ENCODE measurements at places on chromosomes 1 and 21.

DNA sequence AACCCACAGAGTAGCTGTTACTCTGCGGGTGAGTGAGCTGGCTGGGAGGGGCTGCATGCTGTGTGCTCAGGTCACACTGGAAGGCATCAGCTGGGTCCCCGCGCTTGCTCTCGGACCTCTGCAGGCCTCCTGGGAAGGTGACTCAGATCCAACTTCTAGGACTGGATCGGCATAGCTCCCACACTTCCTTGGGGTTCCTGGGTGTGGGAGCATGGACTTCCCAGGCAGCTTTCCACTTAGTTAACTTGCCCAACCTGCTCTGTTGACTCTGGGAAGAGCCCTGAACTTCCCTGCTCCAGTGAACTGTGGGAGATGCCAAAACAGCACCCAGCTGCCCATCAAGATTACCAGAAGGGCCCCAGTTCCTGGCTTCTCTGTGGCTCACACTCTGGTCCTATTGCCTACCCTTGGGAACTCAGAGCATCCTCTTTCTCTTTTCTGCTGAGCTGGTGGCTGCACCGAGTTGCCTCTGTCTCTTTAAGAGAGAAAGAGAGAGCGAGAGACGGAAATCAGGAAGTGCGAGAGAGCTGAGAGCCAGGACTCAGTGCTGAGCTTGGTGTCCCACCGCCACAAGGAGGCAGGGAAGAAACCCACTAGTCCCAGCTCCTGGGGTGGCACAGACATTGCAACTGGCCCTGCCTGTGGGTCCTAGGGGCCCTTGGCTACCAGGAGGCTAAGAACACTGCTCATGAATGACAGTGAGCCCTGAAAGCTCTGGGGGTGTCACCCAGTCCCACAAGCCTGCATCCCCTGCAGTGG is at the start of gene IKBKE:
Gene IKBKE, plus strand, starts transcription at position 544 of the 759 bp plus-strand sequence. CDS start 2,752 bp downstream, outside the sequence.
- DNase-seq = no peak

GRCh38 chr1:203629016-203629506 is 2.4 kb downstream of the ATP2B4 start:
- no peak for DNase-seq

- DNase-seq = no peak
Measured at GRCh38 chr1:204319027-204319426, 40.7 kb downstream of the PLEKHA6 start.

DNA sequence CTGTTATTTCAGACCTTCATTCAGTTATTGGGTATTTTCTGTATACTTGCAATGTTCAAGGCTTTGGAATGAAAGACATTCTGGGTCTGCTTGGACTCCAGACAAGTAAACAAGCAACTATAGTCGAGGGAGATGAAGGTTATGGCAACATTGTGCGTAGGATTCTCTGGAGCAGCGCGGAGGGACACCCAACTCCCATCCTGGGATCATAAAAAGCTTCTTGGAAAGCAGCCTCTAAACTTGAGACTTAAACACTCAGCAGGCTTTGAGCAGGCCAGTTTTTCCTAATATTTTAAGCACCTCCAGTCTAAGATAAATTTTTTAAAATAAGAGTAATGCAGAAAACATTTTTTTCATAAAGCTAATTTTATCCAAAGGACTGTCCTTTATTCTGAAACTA is 7.6 kb upstream of the LYST start:
- no peak for DNase-seq

DNA sequence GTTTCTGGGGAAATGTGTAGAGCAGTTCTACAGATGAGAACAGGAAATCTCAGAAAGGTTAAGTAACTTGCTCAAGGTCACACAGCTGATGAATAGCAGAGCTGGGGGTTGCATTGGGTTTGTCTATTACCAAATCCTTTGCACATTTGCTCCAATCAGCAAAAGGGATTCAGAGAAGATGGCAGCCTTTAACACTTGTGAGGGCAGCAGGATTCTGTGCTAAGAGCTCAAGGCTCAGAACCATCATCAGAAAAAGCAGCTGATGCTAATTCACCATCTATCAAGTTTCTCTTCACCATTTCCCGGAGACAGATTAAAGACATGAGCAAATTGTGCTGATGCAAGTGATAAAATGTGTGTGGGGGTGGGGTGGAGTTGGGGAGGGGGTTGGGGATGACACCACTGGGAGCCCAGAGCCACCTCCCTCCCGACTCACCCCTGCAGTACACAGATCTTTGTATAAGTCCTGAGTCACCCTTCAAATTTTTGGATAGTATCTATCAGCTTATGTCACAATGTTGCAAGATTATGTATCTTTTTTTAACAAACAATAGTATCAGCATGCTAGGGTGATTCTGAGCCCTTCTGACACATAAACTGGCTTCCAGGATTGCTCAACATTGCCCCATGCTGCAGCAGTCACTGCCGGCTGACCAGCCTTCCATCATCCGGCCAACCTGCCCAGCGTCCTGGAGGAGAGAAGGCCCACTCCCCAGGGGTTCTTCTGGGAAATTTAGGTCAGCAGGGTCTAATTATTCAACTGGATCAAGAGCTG is 2.8 kb upstream of the SPSB1 start:
- no peak for DNase-seq

DNA sequence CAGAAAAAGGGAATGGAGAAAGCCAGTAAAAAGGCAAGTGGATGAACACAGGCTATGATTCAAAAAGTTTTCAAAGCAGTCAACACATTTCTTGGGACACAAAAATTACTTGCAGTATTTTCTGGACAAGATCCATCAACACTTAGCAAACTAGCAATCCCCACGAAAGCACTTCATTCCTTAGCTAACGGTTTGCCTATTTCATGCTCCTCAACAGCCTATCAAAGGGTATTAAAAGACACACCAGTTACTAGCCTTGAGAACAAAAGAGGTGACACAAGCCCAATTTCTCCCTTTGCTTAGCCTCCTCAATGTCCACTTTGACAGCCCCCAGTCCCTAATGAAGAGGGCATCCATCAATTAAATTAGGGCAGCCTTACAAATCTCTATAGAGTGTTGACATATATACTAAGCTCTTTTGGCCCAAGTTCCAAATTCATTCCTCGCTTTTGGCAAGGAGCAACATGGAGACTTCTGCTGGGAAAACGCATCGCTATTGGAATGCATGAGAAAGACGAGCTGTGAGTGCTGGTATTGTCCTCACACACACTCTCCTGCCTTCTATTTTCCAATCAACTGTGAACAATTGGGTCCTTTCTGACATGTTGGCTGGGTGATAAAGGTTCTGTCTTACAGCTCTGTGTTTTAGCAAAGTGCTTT is 180.0 kb downstream of the TNR start:
- DNase-seq = no peak

GRCh38 chr1:59126366-59126765 is 170.5 kb upstream of the FGGY start:
- DNase-seq = no peak

DNA sequence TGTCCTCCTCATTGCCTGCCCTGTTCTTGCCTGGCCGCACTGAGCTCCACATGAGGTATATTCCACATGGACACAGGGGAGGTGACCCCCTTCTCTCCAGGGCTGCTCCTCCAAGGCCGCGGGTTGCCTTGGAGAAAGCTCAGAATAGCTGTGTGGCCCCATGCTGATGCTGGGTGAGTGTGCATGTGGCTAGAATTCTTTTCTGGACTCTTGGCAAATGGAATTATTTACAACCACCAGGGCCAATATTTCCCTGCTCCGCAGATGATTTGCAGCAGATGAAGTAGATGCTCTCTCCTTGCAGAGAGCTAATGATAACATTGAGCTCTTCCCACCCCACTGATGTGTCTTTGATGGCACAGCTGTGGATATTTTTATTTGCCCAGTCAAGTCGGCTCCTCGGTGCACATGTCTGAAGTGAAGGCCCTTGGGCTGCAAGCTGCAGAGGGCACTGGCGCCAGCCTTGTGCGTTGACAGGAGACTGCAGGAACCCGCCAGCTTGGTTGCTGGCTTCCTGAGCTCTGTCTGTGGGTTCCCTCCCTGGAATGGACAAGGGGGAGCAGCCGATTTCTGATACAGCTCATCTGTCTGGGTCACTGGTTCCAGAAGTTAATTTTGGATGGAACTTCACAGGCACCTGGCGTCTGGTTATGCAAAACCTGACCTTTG is 404.7 kb upstream of the VAMP3 start:
- DNase-seq = no peak

DNA sequence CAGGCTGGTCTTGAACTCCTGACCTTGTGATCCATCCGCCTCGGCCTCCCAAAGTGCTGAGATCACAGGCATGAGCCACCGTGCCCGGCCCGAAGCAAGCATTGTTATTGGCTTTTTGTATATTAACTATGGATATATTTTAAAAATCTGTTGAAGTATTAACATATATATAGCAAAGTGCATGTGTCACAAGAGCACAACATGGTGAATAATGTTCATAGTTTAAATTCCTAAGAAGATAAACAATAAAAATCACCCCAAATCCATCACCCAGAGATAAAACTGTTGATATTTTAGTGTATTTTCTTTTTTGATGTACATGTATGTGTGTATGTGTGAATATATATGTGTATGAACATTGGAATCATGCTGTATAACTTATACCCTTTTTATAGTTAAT is 9.1 kb upstream of the FOXE3 start:
- DNase-seq = no peak

GRCh38 chr21:35643176-35643575 is 417.1 kb downstream of the SETD4 start:
- no peak for DNase-seq

DNA sequence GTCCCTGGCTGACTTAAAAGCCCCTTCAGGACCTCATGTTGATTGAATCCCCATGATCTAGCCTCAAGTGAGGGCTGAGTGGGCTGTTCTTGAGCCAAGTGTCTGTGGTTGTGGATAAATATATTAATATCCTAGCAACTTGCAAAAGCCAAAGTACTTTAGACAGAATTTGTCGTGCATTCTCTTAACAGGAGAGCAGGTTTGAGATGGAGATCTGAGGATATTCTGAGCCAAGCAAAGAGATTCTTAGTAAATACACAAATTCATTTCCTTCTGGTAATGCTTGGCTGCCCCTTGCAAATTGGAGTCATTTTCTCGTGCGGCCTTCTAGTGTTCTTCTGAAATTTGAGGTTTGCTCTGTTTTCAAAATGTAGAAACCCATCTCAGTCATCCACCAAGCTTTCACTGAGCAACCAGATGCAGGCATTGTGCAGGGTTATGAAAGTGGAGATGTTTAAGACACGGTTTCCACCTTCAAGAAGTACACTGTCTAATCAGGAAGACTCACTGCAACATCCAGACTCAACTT is 242.1 kb upstream of the JUN start:
- DNase-seq = no peak

GRCh38 chr21:37057614-37058013 is 15.3 kb downstream of the PIGP start:
- no peak for DNase-seq

GRCh38 chr1:173506437-173506836 is 29.3 kb downstream of the PRDX6 start:
- DNase-seq = no peak

DNA sequence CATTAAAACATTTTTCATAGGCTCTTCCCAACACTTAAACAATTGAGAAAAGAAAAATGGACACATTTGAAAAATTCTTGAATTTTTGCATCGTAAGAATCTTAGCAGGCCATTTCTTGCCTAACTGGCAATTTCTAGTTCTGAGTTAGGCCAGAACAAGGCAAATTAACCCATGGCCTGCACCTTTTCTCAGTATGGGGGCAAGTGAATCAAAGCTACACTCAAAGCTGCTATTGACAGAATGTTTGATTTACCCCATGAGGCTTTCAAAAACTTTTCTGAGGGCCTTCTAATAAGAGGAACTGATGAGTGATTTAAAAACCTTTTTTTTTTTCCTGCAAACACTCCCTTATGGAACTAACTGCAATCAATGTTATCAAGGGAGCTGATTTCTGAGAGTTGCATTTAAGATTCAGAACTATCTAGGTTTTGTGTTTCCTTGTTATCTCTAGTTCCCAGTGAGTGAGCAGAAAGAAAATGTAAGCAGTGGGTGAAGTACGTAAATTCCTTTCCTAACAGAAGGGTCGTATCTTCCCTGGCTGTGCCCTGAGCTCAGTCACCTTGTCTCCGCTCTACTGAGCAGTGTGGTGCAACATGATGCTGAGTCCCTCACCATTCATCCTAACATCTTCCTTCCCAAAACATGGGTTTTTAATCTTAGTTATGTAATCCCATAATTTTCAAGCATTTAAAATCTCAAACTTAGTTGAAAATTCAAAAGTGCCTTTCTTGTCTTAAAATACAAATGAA is 353.7 kb downstream of the DPYD start:
- DNase-seq = no peak

GRCh38 chr1:60692031-60692430 is 390.3 kb upstream of the NFIA start:
- no peak for DNase-seq

DNA sequence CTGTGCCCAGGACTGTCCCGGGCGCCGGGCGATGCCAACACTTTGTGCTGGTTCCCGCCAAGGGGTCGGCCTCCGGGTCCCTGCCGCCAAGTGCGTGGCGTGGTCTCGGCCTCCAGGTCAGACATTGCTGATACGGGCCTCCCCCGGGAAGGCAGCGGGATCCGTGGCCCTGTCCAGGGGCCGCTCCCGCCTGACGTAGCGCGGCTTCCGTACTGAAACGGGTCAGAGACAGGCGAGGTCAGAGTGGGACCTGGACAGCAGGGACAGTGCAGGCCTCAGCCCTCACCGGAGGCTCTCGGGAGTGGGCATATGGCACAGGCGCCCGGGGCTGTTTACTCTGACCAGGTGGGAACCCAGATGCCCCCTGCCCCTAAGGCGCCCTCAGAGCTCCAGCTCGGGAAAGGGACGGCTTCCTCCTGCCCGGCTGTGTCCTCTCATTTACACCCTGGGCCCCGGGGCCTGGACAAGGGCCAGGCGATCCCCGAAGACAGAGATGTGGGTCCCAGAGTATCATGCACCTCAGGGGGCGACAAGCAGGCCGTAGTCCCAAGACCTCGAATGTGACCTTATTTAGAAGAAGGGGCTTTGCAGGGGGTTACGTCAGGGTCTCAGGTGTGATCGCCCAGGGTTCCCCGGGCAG is 8.8 kb upstream of the RNF223 start:
- no peak for DNase-seq

DNA sequence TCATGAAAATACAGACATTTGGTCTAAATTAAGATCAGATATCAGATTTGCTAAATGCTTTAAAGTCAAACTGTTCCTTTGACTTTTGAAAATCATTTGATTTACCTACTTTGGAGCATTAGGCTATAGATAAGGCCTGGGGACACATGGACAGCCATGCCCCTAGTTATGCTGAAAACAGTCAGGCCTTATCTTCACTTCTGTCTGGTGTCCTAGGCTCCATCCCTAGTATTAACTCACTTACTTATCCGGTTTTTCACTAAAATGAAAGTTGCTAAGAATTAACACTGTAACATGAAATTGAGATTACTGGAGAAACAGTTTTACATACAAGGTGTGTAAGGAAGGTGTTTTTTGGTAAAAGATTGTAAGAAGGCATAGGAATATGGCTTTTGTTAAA is 4.5 kb upstream of the CATSPERE start:
- no peak for DNase-seq

DNA sequence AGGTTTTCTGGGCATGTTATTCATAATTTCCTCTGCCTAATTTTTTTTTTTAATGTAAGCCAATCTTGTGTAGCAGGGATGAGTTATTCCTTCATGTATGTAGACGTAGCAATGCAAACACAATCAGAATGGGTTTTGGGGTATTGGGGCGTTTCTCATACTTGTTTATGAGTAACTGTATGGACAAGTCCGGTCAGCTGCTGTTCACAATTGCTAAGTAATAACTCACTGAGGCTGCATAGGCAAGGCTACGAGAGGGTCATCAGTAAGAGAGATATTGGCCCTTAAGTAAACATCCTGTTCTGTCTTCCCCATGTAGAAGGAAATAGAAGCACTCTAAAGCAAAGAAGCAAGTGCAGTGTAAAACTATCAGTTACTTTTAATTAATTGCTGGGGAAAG is 9.5 kb upstream of the TARS2 start:
- DNase-seq = no peak

All from iPS DF 19.7 (cell line).